ENCODE measurements at places on chromosomes 2 and 18.

DNA sequence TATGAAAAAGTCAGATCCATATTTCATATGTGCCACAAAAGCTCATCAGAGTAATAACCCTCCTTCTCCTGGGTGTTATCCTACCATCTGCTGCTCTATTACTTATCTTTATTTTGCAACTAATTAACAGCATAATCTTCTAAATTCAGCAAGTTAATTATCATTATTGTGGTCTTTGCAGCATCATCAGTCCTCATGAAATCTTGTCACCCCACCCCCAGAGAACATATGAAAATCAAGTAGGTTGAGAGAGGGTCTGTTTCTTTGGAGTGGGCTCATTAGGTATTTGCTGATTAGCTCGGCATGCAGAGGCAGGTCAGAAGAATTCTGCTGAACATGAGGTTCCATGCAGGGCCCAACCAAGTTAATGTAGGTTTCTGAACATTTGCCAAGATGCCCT lies 64.8 kb downstream of the ATF2 start:
- DNase-seq: no peak

GRCh38 chr18:39596891-39597290 lies 2031.3 kb upstream of the CELF4 start:
- no peak for DNase-seq

DNA sequence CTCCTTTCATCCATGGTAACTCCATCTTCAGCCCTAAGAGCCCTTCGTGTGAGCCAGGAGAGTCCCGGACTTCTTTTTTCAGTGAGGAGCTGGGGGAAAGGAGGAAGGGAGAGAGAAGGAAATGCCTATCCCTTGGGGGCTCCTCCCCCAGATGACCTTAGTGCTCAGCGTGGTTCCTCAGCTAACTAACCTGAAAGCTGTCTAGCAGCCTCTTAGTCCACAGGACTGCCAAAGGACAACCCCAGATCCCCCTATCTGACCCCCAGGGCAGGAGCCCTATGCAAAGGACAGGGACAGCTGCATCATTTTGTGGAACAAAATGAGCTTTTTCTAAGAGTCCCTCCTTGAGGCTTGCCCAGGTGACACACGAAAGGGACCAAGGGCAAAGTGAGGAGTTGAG lies 7.9 kb downstream of the SPR start:
- no peak for DNase-seq

- no peak for DNase-seq
These were observed 131.6 kb upstream of the DNAJC10 start for GRCh38 chr2:182584462-182584861.

Measured in CD4-positive, alpha-beta T cell treated with Interleukin-10 for 1 hour (primary cell).